ENCODE measurements at places on chromosomes 11 and 22. TPM values are rescaled to one million over a fixed set of nuclear protein-coding genes. Genes with fewer than 3 reads are reported as not detected.

Gene SAA4
- not detected for polyA plus RNA-seq

Gene SCGB1D2
- polyA plus RNA-seq, result not detected

Gene DEPDC7
- polyA plus RNA-seq, result not detected

Gene CD6
- polyA plus RNA-seq, result 8.6 TPM

Gene THOC5
- 30.1 TPM for polyA plus RNA-seq

Gene DDI1
- 0.10 TPM for polyA plus RNA-seq

Gene STARD10
- 33.4 TPM for polyA plus RNA-seq

Gene MACROD1
- 9.7 TPM for polyA plus RNA-seq

Gene LSP1
- polyA plus RNA-seq, result 841 TPM

Gene TSKU
- polyA plus RNA-seq, result not detected

Gene MS4A15
- not detected for polyA plus RNA-seq

Gene ZNF280A
- not detected for polyA plus RNA-seq

Gene FGF19
- not detected for polyA plus RNA-seq

Gene ACTN3
- polyA plus RNA-seq, result not detected

Gene TMA7B
- 0.78 TPM for polyA plus RNA-seq

Gene LRRC10B
- polyA plus RNA-seq, result not detected

Gene ART5
- not detected for polyA plus RNA-seq
